Stimulated activated CD8-positive, alpha-beta memory T cell treated with anti-CD3 and anti-CD28 coated beads, Interleukin-2, amount 100 ng/mL, for 1 hour (primary cell): ENCODE measurements at places on chromosomes 6 and 20.

- DNase-seq: no peak
Observed at GRCh38 chr6:73339340-73339739, 14.7 kb downstream of the DPPA5 start.

DNA sequence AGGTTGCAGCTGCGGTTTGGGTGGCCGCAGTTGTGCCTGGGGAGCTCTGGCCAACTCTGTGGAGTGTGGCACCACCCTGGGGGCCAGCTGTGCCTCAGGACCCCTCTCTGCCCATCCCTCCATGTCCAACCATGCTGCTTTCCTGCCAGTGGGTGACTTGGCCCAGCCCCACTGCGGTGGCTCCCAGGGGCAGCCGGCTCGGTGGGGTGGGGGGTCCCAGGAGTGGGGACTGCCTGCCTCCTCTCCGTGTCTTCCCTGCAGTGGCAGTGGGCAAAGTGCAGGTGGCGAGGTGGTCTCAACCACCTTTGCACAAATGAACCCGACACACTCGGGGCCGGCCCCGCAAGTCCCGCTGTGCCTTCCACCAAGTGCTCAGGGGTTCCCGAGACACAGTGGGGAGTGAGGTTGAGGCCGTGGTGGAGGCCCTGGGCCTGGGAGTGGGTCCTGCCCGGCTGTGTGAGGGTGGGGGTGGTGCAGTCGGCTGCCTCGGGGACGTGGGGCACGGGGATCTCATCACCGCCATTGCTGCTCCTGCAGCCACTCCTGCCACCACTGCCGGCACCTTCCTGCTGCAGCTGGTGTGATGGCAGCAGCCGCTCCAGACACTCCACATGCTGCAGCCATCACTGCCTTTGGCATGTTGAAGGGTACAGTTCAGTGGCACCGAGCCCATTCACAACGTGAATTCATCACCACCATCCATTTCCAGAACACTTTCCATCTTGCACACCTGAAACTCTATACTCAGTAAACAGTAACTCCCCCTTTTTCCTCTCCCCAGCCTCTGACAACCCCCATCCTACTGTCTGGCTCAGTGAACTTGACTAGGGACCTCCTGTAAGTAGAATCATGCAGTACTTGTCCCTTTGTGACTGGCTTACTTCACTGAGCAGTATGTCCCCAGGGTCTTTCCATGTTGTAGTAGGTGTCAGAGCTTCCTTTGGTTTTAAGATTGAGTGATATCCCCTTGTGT, 10.7 kb upstream of the SLCO4A1 start:
- DNase-seq: no peak

DNA sequence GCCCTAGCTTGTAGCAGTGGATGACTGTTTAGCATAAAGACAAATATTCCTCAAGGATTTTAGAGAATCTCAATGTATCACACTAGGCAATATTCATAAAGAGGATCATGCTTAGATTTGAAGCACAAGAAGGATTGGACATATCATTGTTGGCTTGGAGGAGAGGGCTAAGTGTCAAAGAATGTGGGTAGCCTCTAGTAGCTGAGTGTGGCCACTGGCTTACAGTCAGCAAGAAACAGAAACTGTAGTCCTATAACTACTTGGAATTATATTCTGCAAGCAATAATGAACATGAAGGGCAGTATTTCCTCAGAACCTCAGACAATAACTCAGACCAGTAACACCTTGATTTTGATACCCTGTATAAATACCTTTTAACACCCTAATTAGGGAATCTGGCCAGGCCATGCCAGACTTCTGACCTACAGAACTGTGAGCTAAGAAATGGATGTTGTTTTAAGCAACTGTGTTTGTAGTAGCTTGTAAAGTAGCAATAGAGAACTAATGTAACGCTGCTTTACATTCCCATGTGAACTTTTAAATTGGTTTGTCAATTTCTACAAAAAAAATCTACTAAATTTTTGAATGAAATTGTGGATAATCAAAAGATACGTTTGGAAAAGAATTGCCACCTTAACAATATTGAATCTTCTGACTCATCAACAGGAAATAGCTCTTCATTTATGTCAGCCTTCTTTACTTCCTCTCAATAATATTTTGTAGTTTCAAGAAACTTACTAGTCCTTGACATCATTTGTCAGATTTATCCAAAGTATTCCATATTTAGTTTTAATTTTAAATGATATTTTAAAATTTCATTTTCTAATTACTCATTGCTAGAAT, 65.2 kb upstream of the RSPO3 start:
- no peak for DNase-seq

DNA sequence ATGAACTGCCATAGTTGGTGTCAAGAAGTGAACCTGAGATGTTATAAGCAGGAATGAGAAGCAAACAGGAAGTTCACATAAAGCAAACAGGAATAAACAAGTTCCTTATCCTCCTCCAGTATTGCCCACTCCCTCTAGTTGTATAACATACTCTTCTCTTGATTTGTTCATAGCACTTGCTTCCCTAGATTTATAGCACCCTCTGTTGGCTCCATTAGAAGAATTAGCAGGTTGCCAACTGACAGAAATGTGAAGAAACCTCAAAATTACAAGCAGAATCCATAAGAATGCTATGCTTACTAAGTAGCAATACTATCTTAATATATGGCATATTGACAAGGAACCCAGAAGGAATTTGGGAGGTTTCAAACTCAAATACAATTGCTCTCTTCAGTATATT, 195.4 kb downstream of the TBX18 start:
- DNase-seq: no peak
